LNCaP clone FGC (cell line): ENCODE measurements at places on chromosomes 5 and 9.

GRCh38 chr5:122063836-122064235, 14.2 kb downstream of the LOX start:
- DNase-seq, result no peak

GRCh38 chr5:123610665-123611405, 98.9 kb downstream of the CSNK1G3 start:
- peak; percentile 62 for DNase-seq

GRCh38 chr5:150246429-150246828, 43.1 kb downstream of the CAMK2A start:
- no peak for DNase-seq

DNA sequence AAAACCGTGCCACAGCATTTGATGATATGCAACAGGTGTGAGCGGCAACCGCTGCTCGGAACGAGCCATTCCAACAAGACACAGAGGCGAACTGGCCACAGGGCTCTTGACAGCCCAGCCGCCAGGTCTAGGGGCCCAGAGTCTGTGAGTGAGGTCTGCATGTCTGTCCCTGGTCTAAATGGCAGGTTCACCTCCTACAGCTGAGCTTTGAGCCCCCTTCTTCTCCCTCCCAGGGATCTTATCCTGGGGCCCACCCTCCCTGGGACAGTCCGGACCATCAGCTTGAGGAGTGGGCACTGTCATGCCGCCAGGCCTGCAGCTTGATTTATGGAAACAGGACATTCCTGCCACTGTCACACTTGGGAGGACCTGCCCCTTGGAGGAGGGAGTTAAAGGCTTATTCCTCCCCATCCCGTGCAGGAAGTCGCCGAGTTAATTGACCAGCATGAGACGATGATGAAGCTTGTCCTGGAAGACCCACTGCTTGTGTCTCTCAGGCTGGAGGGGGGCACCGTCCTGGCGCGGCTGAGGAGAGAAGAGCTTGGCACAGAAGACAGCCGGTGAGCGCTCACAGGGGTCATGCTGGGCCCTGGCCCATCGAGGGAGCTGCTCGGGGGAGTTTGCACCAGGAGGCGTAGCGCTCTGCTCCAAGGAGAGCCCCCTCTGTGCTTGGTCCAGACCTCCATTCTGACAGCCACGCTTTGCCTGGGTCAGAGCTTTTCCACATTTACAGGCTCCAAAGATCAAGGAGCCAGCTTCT, 35.5 kb upstream of the LRRC14B start:
- no peak for DNase-seq

DNA sequence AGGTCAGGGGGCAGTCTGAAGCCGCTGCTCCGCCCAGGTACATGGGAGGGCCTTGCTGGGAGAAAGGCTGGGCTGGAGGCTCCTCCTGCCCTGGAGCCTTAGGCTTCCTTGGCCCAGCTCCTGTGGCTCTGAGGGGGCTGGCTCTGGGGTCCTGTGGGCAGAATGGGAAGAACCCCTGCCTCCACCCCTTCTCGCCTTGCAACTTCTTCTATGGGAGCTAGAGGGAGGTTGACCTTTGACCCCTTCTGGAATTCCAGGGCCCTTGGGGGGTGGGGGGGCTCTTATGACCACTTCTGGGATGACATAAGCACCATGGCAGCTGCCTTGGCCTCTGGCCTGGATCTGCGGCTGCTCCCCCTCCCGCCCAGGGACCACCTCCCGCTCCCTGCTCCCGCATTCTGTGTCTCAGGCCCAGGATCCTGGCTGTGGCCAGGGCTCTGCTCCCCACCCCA, 32.2 kb downstream of the IER5L start:
- no peak for DNase-seq

- DNase-seq, result no peak
These were observed 499 bp downstream of the FBLL1 start for GRCh38 chr5:168529374-168530234.

GRCh38 chr9:68508547-68508946, 32.1 kb downstream of the TMEM252 start:
- DNase-seq, result no peak

- no peak for DNase-seq
These were observed 18.8 kb upstream of the KCNIP1 start for GRCh38 chr5:170484847-170485615.

DNA sequence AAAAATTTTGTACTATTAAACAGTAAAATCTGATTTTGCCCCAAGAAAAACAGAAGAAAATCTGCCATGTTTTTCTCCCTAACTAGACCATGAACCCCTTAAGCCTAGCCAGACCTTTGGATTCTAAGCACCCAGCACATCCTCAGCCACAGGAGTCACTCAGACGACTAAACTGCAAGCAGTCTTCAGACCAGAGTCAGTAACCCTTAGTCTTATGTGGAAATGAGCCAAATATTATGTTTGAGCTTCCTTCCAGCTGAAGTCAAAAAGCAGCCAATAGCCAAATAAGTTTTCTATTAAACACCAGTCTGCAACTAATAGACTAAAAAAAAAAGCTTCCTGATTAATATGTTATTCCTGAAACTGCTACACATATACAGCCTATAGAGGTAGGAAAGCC, 47.4 kb downstream of the GOLPH3 start:
- peak; percentile 38 for DNase-seq

DNA sequence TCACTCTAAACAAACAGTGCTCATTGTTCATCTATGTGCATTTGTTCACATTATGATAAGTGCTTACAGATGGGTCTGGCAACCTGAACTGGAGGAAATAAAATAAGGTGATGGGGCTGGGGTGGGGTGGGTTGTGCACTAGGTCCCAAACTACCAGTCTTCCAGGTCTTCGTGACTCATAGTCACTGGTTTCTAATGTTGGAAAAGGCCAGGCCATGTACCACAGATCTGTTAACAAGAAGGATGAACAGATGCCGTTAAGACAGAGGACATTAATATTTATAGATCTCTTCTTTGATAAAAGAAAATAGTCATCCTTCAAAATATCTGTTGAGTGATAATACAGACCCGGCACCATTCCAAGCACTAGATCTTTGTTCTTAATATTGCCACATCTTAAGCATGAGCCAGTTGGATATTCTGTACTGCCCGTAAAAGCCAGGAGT, 71.4 kb upstream of the STARD4 start:
- no peak for DNase-seq

- DNase-seq, result no peak
These were observed 139.4 kb upstream of the PPP1R26 start for GRCh38 chr9:135340143-135340655.

DNA sequence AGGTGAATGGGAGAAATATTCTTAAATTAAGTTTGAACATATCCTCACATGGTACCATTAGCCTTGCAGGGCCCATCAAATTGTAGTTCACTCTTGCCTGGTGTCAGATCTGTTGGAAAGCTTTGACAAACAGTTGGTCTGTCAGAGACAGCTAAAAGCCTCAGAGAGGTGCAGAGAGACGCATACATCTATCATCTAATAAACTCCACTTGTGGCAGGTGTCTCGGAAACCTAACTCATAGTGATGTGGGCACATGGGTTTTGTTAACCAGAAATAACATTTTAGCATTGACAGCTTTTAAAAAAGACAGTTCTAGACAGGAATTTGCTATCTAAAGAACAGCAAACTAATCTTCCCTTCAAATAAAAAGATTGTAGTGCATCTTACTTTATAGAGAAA, 315.9 kb downstream of the KDM4C start:
- DNase-seq, result no peak

DNA sequence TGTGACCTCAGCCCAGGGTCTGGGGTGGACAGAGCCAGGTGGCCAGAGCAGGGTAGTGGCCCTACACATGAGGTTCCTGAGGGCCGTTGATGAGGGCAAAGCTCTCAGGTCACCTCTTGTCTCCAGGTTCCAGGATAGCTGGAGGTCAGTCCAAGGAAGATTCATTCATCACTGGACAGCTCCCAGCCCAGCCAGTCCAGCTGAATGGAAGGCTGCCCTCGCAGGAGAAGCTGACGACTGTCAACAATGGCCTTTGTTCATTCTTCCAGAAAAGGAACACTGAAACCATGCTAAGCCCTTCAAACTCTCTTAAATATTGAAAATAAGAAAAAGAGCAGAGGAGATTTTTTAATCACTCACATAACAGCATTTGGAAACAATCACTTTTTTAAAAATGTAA, 169.7 kb upstream of the TBCA start:
- DNase-seq, result no peak

GRCh38 chr5:38663249-38663648, 106.8 kb upstream of the LIFR start:
- DNase-seq, result no peak

DNA sequence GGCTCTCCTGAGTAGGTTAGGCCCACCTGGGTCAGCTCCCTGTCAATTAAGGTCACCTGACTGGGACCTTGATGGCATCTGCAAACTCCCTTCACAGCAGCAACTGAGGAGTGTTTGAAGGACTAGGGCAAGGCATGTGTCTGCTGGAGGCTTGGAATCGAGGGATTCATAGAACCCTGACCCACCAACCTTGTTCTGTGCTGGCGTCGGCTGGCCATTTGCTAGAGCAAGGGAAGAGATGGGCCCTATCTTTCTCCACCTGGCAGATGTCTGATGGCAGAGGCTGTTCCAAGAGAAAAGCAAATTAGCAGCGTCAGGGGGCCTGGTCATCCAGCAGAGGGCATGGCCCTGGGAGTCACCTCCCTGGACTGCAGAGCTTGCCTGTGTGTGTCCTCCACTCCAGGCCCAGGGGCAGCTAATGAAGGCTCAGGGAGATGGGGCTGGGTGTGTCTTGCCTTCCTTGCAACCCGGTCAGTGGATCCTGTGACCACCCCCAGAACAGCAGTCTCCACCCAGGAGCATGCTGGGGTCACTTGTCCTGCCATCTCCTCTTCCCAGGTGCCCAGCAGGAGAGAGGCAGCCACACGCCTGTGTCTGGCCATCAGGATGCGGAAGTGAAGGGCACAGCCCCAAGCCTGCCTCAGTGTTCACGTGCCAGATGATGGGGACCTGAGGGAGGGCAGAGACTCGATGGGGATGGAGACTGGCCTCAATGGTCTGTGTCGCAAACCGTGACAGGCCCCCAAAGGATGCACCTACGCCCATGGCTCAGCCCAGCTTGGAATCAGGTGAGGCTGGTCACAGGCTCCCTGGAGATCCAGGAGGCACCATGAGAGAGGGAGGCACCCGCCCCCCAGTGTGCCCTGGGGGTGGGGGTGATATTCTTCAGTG, 53.9 kb downstream of the BARX1 start:
- no peak for DNase-seq

- DNase-seq, result no peak
These were observed 1.0 kb downstream of the CERT1 start for GRCh38 chr5:75510417-75510835.

- DNase-seq, result no peak
These were observed 56.9 kb upstream of the SMIM23 start for GRCh38 chr5:171728686-171729085.

- DNase-seq, result no peak
These were observed 194.2 kb upstream of the CHD1 start for GRCh38 chr5:99122976-99123375.

DNA sequence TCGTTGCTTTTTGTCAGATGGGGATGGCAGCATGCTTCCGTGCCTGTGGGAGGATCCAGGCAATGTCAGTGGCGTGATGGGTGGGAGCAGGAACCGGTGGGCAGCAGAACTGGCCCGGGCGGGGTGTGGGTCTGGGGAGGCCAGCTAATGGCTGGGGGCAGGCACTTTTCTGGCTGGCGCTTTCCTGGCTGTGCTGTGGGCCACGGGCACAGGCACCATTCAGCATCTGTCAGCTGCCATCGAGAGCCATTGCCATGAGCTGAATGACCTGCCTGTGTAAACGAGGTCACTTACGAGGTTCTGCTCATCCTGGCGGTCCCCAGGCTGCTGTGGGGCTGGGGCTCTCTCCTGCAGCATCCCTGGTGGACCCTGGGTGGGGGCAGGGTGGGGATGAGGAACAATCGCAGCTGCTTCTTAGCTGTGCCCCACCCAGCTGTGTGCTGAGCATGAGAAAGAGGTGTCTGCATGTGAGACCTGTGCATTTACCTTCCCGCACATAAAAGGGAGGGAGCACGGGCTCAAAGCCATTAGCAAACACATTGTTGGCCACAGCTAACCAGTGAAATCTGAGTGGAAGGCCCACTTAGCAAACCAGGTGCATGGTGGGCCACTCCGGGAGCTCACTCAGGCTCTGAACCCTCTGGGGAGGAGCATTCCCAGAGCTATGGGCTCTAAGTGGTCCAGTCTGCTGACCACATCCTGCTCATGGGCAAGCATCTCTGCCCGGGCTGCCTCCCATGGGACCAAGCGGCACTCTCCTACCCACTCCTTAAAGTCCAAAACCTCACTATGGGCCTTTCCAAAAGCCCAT, 41.3 kb upstream of the OLFM1 start:
- DNase-seq, result no peak

DNA sequence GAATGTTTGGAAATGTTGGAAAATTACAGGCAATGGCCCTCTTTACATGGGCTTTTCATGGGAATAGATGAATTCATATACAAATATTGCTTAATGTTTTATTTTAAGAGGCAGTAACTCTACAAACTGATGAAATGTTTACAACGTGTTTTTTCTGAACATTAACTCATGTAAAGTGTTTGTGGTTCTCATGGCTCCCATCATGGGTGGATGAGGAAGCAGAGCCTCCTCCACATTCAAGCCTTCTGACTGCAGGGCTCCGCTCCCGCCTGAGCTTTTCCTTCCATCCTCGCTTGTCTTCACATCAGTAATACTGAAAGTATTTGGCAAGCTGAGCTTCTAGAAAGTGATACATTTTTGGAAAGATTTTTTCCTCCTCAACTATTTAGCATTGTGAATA, 204.2 kb downstream of the ARHGAP26 start:
- no peak for DNase-seq

GRCh38 chr5:178560911-178561310, 29.3 kb downstream of the COL23A1 start:
- DNase-seq, result no peak

- DNase-seq, result no peak
These were observed 35.9 kb upstream of the HSPA9 start for GRCh38 chr5:138610918-138611677.

GRCh38 chr5:123708074-123708806, 196.3 kb downstream of the CSNK1G3 start:
- no peak for DNase-seq

- DNase-seq, result no peak
These were observed 205.4 kb downstream of the DCP2 start for GRCh38 chr5:113181853-113182490.

DNA sequence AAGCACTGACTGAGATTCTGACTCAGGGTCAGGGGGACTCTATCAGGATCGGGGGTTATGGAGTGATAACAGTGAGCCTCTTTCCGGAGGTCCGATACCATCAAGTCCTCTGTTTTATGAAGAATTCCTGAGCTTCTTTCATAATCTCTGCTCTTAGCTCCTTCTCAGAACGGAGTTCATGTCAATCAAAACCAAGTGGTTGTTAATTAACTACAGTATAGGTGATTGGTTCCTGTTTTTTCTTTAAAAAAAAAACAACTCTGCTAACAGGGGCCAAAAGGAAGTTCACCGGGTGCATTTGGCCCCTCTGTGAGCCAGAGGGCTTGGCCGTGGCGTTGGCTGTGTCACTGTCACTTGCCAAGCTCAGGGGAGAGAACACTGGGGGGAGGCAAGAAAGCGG, 4.0 kb downstream of the GFI1B start:
- DNase-seq, result no peak
